ENCODE measurements at places on chromosomes 3 and 15.

- DNase-seq: no peak
Measured at GRCh38 chr15:70056091-70056680, 41.5 kb downstream of the TLE3 start.

- no peak for DNase-seq
Measured at GRCh38 chr3:128413003-128413370, 53.7 kb downstream of the DNAJB8 start.

DNA sequence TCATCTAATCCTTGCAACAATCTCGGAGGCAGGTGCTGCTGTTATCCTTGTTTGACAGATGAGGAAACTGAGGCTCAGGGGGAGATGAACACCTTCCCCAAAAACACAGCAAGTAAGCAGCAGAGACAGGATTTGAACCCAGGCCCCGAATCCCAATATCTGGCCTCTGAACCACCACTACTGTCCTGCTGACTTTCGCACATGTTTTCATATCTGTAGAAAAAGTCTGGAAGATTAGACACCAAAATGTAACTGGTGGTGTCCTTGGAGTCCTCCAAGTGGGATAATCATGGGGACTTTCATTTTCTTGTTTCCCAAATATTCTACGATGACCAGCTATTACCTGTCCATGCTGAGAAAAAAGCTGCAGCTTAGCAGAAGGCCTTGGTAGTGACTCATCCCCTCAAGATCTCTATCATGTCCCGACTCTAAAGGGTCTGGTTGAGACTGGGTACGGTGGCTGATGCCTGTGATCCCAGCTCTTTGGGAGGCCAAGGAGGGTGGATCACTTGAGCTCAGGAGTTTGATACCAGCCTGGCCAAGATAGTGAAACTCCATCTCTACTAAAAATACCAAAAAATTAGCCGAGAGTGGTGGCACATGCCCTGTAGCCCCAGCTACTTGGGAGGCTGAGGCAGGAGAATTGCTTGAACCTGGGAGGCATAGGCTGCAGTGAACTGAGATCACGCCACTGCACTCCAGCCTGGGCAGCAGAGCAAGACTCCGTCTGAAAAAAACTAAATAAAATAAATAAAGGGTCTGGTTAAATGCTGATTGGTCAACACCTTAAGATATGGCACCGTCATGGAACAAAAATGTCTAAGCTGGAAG, 8.6 kb downstream of the IRAK2 start:
- no peak for DNase-seq

- no peak for DNase-seq
Measured at GRCh38 chr3:126316031-126316461, 41.2 kb downstream of the KLF15 start.

- DNase-seq: no peak
Measured at GRCh38 chr3:26246901-26247300, 375.7 kb upstream of the LRRC3B start.

DNA sequence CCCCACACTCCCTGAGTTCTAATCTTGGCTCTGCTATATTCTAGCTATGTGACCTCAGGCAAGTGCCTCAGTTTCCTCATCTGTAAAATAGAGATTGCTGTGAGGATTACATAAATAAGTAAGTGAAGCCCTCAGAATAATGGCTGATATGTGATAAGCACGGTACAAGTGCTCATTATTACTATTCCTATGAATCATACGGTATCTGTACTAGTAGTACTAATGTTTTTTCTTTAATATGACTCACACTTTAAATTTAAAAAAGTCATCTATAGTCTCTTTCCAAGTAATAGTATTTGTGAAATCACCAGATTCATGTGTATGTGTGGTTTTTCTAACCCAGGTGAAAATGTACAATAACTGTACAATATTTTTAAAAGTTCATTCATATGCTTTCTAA, 58.7 kb downstream of the CLDN11 start:
- DNase-seq: no peak

DNA sequence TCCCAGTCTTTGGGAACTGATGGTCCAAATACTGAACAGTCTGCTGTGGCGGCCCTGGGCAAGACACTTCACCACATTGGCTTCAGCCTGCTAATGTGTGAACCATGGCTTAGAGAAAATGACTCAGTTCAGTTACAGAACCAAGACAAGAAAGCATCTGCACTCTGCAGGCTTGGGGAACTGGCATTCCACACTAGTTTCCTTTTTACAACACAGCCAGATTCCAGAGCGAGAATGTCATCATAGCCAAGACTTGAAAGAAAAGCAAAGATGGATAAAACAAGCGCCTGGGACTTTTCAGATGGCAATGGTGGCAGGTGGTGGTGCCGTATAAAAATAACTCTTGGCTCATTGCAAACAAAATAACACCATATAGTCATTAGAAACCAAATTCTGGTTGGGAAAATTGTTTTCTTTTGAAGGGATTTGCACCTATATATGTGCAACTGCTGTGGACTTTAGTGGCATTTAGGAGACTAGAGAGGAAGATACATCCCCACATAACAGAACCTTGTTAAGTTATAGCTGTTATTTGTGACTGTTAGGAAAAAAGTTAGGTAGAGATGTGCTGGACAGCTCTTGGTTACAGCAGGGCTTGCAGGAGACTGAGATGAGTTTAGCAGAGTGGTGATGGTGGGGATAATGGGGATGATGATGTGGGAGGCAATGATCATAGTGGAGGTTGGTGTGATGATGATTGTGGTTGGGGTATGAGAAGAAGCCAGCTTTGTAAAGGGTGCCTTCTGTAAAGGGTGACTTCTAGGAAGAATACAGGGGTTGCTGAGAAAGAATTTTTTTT, 273.6 kb downstream of the THRB start:
- no peak for DNase-seq

- no peak for DNase-seq
Measured at GRCh38 chr15:91881569-91882297, 28.2 kb downstream of the SLCO3A1 start.

DNA sequence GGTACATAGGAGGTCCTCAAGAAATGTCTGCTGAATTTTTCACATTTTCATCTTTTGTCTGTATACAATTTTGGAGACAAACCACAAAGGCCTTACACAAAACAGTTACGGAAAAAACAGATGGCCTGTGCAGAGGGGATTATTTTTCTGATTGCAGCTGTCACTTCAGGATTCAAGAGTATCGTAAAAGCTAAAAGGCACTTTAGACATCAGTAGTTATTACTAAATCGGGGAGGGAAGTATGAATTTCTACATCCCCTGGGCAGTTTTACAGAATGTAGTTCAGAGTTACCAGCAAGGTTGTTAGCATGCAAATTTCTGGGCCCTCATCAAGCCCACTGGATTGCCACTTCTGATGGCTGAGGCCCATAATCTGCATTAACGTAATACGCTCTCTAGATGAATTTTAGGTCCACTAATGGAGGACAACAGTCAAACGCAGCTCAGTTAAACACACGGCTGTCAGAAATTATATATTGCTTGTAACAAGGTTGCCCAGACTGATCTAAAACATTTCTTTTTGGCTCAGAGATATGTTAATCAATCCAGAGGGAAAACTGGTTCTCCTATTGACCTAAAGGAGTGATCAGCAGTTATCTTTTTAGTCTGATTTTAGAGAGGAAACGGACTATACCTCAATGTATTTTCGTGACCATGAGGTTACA, 1.1 kb downstream of the RIOX2 start:
- DNase-seq: no peak

- no peak for DNase-seq
Measured at GRCh38 chr15:85871545-85871944, 76.8 kb upstream of the KLHL25 start.

GRCh38 chr3:126472277-126473006, 3.2 kb downstream of the ZXDC start:
- DNase-seq: peak; percentile 41

DNA sequence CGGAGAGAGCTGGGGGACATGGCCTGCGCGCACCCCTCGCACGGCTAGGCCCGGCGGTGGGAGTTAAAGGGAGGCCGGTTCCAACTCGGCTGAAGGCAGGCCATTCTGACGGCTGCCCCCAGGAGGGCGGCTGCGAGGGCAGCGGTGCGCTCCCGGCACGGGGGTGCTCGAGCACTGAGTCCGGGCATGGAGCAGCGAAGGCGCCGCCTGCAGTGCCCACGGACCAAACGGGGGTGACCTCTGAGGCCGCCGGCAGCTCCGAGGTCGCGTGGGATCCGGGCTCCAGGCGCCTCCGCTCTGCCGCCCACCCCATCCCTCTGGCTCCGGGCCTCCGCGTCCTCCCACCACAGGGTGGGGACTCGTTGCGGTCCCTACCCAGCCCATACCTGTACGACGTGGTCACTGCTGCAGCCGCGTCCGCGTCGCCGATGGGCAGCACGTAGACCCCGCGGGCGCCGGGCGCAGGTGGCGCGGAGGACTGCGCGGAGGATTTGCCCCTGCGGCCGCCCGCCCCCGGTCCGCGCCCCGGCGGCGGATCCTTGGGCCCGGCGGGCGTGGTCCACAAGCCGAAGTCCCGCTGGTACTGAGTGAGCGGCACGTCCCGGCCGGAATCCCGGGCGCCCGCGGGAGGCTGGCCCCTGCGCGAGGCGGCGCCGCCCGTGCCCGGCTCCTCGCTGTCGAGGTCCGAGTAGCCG, 469 bp downstream of the MAP6D1 start:
- no peak for DNase-seq

DNA sequence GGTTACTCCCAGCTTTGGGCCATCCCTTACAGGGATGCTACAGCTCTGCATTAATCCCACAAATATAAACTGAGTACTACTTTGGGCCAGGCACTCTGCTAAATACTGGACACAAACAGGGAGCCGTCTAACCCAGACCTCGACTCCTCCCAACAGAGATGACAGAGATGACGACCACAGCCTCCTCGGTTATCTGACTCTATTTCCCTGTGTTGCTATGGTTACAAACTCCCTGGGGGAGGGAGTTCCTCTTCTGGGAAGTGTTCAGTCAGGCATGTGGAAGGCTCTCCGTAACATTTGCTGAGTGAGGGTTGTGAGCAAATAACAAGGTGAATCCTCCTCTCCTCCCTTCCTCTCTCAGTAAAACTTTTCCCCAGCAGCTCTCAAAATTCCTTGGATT, 6.7 kb upstream of the CMTM7 start:
- no peak for DNase-seq

GRCh38 chr15:100671858-100672543, 69.6 kb downstream of the ASB7 start:
- no peak for DNase-seq

- DNase-seq: peak; percentile 61
Measured at GRCh38 chr3:127159543-127159942, 33.4 kb upstream of the PRR23E start.

DNA sequence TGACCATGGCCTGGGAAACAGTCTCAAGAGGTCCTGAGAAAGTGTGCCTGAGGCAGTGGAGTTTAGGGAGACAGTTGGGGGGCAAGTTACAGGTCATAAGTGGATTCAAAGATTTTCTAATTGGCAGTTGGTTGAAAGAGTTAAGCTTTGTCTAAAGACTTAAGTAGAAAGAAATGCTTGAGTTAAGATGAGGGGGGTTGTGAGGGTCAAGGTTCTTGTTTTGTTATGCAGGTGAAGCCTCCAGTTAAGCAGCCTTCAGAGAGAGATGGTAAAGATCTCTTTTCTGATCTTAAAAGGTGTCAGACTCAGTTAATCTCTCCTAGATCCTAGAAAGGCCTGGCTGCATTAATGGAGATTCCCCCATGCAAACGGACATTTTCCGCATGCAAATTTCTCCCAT, 356.3 kb upstream of the C2CD4B start:
- no peak for DNase-seq

DNA sequence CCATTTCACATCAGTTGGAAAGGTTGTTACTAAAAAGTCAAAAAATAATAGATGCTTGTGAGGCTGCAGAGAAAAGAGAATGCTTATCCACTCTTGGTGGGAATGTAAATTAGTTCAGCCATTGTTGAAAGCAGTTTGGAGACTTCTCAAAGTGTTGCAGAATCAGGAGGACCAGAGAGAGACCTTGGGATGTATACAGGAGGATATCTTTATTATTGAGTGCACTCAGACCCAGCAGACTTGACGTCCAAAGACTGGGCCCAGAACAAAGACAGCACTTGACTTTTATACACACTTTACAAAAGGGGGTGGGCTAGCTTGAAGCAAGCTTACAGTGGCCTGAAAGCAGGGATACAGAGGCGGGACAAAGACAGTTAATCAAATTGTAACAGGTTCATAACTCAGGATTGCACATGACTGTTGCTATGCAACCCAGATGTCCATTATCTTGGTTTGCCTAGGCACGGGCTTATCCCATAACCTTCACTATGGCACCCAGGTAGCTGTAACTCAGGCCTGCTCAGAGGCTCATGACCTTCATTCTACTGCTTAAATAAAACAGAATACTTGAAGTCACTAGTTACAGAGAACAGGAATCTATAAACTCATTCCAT, 127.7 kb downstream of the SPATA16 start:
- DNase-seq: no peak

DNA sequence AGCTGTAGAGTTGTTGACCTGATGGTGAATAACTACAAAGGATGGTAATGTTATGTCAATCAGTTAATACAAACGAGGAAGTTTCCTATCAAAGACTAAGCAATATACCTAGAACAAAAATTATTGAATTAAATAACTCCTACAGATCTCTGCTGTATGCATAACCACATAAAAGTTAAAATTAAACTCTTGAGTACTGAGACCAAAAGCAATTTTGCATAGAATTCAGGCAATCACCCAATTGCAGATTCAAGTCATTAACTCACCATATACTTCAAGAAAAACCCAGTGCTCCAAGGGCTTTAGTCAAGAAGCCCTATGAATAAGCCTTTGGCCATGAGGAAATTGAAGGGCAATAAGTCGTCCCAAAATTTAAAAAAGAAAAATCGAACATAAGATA, 518.8 kb downstream of the MECOM start:
- no peak for DNase-seq

DNA sequence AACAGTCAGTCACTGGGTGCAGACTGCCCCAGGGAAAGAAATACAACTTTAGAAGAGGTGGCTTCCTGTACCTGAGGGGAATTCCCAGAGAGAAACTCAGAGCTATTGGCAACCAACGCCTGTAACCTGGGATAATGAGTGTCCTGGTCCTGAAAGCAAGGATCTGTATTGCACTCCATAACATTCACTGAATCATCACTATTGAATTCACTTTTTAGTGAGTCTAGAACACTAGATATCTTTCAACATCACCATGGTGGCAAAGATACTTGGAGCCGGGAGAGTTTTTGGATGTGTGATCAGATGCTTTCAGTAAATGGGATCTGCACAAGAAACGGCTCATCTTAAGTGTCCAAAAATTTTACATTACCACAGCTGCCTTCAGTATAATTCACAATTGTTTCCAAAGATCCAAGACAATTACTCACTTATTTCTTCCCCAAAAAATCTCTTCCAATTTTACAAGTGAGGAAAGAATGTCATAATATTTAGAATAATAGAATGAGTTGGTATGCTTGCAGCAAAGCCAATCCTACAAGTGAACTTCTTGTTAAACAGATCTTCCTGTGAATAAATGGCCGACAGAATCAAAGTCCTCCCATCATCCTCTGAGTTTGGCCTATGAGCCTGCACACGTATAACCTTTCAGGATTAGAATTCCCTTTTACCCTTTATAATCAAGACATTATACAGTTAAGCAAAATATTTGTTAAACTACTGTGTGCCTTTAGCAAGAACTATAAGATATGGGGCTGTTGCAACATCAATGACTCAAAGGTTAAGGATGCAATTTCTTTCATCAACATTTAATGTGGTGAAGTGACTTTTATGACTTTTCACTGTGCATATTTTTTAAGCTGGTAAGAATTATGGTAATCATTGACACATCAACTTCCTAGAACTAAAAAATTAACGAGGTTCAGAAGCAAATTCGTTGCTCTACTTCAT, 243.3 kb upstream of the COL8A1 start:
- DNase-seq: no peak
